ENCODE measurements at places on chromosomes 16 and 17.

DNA sequence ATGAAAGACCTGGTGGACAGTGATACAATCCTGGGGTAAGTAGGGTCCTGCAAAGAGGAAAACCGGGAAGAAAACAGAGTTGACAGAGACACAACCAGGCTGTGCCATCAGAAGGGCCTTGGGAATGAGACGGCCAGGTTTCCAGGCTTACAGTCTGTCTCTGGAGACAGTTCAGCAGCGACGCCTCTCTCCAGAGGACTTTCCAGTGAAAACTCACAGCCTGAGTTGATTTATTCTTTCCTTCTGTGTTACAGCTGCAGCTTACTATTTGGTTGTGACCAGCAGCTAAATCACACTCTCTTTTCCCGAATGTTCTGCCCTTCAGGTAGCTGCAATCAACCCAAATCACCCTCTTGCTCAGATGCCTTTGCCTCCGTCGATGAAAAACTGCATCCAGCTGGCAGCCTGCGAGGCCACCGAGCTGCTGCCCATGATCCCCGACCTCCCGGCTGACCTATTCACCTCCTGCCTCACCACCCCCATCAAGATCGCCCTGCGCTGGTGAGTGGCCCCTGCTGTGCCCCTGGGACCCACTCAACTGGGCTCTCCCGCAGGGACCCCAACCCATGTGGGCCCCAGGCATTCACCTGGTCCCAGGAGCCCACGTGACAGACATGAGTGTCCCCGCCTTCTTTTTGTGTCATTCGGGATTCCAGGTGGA lies 209.2 kb downstream of the RPTOR start:
- no peak for DNase-seq

GRCh38 chr16:87618216-87618615 lies 15.9 kb downstream of the JPH3 start:
- DNase-seq, result no peak

DNA sequence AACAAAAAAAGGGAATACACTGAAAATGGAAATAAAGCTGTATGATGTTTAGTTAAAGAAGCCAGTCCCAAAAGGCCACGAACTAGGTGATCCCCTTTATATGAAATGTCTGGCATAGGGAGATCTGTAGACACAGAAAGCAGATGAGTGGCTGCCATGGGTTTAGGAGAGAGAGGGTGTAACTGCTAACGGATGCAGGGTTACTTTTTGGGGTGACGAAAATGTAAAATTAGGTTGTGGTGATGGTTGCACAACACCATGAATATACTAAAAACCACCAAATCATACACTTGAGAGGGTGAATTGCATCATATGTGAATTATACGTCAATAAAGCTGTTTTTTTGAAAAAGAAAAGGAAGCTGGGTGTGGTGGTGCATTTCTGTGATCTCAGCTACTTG lies 99.6 kb downstream of the ADCY9 start:
- no peak for DNase-seq

DNA sequence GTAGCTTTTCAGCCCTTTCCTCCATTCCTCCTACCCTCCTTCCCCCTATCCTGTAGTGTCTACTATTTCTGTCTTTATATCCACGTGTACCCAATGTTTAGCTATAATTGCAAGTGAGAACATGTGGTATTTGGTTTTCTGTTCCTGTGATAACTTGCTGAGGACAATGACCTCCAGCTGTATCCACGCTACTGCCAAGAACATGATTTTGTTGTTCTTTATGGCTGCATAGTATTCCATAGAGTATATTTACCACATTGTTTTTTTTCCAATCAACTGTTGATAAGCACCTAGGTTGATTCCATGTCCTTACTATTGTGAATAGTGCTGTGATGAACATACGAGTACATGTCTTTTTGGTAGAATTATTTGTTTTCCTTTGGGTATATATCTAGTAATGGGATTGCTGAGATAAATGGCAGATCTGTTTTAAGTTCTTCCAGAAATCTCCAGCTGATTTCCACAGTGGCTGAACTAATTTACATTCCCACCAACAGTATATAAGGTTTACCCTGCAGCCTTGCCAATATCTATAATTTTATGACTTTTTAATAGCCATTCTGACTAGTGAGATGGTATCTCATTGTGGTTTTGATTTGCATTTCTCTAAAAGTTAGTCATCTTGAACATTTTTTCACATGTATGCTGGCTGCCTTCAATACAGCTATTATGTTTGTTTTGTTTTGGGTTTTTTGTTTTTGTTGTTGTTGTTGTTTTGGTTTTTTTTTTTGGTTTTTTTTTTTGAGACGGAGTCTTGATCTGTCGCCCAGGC lies 10.9 kb upstream of the COPRS start:
- no peak for DNase-seq

GRCh38 chr17:79046916-79047280 lies 22.9 kb downstream of the C1QTNF1 start:
- DNase-seq, result no peak

DNA sequence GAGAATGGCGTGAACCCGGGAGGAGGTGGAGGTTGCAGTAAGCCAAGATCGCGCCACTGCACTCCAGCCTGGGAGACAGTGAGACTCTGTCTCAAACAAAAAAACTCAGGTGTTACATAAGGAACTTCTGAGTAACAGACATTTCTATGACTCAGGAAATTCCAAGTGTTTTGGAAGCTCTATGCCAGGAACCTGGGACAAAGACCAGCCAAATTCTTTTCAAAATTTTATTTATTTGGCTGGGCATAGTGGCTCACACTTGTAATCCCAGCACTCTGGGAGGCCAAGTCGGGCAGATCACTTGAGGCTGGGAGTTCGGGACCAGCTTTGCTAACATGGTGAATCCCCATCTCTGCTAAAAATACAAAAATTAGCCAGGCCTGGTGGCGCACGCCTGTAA lies 5.2 kb upstream of the SH2B1 start:
- DNase-seq, result no peak

DNA sequence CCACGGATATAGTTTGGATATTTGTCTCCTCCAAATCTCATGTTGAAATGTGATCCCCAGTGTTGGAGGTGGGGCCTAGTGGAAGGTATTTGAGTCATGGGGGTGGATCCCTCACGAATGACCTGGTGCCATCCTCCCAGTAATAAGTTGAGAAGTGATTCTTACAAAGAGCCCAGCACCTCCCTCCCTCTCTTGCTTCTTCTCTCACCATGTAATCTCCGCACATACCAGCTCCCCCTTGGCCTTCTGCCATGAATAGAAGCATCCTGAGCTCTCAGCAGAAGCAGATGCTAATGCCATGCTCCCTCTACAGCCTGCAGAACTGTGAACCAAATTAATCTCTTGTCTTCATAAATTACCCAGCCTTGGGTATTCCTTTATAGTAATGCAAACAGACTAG lies 41.9 kb upstream of the RBBP6 start:
- no peak for DNase-seq

GRCh38 chr17:6163612-6164333 lies 93.6 kb downstream of the WSCD1 start:
- no peak for DNase-seq

DNA sequence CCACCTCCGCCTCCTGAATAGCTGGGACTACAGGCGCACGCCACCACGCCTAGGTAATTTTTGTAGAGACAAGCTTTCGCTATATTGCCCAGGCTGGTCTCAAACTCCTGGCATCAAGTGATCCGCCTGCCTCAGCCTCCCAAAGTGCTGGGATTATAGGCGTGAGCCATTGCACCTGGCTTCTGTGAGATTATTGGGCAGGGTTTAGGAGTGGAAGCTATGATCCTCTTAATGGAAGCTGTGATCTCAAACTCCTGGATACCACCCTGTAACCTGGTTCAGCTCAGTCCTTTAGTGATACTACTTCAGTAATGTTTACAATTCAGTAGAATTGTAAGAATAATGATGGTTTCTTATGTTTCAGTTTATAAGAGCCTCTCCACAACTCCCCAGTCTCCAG lies 14.1 kb downstream of the NFE2L1 start:
- DNase-seq, result no peak

DNA sequence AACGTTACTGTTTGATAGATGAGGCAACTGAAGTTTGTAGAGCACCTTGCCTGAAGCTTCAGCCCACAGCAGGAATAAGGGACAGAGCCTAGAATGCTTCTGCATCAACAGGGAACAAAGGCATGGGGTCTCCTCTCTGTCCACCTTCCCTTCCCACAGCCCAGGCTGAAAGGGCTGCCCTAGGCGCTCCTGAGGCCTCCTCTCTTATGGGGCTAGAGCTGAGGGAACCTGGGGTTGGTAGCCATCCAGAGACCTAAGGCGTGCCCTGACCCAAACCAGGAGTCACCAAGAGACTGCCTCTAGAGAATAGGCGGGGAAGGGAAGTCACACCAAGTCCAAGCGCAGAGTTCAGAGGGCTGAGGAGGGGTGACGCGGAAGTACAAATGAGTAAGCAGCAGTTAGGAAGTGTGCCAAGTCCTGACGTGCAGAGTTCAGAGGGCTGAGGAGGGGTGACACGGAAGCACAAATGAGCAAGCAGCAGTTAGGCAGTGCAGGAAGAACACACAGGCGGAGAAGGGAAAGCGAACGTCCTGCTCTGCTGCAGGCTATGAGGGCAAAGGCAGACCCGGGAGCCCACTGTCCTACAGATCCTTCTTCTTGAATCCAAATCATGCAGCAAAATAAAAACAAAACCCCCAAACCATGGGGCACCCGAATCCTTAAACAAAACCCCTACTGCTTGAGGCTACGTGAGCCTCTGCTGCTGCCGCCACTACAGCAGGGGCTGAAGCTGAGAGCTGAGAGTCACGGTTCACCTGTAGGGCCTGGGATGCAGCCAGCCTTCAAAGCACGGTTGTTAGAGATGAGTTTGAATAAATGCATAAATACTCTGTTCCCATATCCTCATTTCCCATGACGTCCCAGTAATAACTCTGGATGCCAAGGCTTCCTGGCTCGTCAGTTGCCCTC lies 2.7 kb upstream of the SPG7 start:
- peak; percentile 93 for DNase-seq

- no peak for DNase-seq
Observed at GRCh38 chr17:49521471-49522356, 26.6 kb downstream of the NGFR start.

GRCh38 chr16:85888405-85889331 lies 10.3 kb upstream of the IRF8 start:
- peak; percentile 49 for DNase-seq

DNA sequence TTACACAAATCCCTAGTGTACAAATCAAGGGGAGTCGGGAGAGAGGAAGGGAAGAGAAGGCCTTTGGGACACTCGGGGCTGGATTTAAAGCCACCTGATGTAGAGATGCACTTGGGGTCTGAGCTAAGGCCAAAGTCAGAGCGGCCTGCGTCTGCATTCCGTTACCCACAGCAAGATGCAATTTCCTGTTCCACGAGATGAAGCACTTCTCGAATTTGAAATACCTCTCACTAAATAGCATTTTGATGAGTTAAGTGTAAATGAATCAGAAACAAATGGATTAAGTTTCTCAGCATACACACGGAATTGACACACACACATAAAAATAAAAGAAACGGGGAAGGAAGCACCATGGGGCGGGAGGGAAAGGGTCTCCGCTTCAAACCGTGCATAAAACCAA lies 386.0 kb downstream of the SOX9 start:
- DNase-seq, result no peak

- DNase-seq, result no peak
Observed at GRCh38 chr17:12505866-12506265, 159.8 kb upstream of the MYOCD start.

DNA sequence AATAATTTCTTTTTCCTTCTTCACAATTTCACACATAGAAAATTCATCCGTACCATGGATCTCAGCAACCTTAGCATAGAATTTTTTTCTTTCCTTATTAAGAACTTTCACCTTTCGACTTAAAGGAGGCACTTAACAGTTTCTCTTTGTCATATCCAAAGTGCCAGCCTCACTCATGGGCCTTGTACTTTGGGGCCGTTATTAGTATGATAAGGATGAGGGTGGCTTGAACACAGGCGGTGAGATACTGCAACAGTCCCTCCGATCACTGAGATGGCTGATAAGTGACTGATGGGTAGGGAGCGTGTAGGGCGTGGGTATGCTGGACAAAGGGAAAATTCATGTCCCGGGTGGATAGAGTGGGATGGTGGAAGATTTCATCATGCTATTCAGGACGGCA lies 85.3 kb downstream of the OR1D5 start:
- no peak for DNase-seq

Measured in activated CD4-positive, alpha-beta T cell treated with anti-CD3 and anti-CD28 coated beads for 48 hours (primary cell).